ENCODE measurements at places on chromosomes 13 and 19. TPM values are rescaled to one million over a fixed set of nuclear protein-coding genes. Genes with fewer than 3 reads are reported as not detected.

EDNRB gene
- 25.6 TPM for total RNA-seq

ZNF345 gene
- total RNA-seq: 2.9 TPM

SUGP2 gene
- total RNA-seq: 68.2 TPM

ENOX1 gene
- total RNA-seq: 0.60 TPM

CBARP gene
- total RNA-seq: 0.96 TPM

GRCh38 chr19:4375164-4376027 lies 25.0 kb downstream of the SH3GL1 start:
- H3K4me3 ChIP-seq: peak overlapping the region; percentile 37

DNA sequence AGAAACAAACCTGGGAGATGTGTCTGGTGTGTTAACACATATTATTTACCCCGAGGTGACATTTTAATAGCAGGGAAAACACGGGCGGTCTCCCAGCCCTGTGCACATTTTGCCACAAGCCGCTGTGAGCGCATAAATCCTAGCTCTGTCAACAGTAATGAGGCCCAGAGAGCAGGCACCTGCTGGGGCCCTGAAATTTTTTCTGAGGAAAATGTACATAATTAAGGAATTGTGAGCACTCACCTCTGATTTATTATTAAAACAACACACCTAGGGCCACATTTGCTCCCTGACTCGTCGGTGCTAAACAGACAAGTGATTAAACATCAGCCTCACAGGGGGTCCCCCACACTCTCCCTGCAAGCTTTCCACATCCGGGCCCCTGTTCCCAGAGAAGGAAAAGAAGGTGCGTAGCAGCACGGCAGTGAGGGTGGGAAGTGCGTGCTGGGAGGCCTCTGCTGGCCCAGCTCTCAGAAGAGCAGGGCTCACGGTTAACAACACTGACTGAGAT lies 616.3 kb downstream of the UQCRFS1 start:
- H3K36me3 ChIP-seq: no peaks in the 10 kb centered on the region
- H3K27ac ChIP-seq: no peak overlapping the region
- H3K4me3 ChIP-seq: no peak overlapping the region

DNA sequence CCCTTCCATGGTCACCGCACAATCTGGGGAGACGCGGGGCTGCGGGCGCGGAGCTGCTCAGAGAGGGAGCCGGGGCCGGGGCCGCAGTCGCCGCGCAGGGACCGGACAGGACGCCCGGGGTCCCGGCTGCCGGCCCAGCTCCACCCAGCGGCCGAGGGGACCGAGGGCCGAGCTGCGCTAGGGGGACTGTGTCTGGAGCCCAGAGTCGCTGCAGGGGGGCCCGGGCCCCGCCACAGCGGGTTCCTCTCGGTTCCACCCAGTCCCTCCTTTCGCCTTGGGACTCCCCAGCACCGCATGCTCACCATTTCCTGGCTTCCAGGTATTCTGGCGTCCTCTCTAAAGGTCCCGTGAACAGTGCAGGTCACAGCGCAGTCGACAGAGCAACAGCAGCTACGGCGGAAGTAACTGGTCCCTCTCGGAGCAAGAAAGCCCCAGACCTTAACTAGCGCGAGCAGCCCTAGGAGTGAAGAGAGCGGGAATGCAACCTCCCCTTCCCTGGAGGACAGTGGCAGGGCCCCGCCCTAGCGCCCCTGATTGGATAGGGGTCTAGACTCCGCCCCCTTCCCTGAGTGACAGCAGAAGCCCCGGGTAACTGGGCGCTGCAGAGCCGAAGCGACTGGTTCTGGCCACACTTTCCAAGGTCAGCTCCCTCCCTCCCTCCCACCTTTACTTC lies at the start of gene ZNF878:
Gene ZNF878 (minus strand): TSS at position 465 of the 673 bp plus-strand sequence. CDS start 160 bp downstream, at position 305.
- H3K4me1 ChIP-seq: peaks cover 14% of the 10 kb centered on the region
- H3K4me3 ChIP-seq: peak within 1 kb of the TSS; percentile 84
- peaks cover 7% of the 10 kb centered on the region for H3K27me3 ChIP-seq
- peak; percentile 91 for DNase-seq
- H3K27ac ChIP-seq: peak within 1 kb of the TSS; percentile 82

DNA sequence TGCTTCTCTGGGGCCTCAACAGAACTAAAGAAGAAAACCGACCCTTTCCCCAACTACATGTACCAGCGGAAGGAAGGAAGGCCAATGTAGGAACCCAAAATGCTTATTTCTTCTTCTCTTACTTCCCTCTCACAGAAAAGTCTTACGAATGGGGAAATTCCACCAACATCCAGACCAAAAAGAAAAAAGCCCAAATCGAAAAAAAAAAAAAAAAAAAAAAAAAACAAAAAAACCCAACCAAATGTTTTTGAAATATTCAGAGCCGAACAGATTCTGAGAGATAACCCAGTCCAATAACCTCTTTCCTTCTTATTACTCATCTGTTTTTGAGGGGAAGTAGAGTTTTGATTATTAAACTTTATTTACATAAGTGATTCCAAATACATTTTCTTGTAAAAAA lies 3.9 kb downstream of the PPM1N start:
- H3K4me1 ChIP-seq: peaks cover 34% of the 10 kb centered on the region
- H3K36me3 ChIP-seq: no peaks in the 10 kb centered on the region
- H3K27me3 ChIP-seq: peaks cover 45% of the 10 kb centered on the region
- no peak overlapping the region for H3K4me3 ChIP-seq

GRCh38 chr19:30118760-30119159 lies 176.7 kb downstream of the URI1 start:
- H3K4me1 ChIP-seq: no peaks in the 10 kb centered on the region
- H3K27ac ChIP-seq: no peak overlapping the region
- H3K27me3 ChIP-seq: peaks cover 74% of the 10 kb centered on the region
- H3K36me3 ChIP-seq: no peaks in the 10 kb centered on the region
- DNase-seq: no peak
- no peak overlapping the region for H3K4me3 ChIP-seq

- no peak overlapping the region for H3K4me3 ChIP-seq
- peaks cover 30% of the 10 kb centered on the region for H3K27me3 ChIP-seq
- no peak overlapping the region for H3K27ac ChIP-seq
- no peak for DNase-seq
- H3K36me3 ChIP-seq: no peaks in the 10 kb centered on the region
- H3K4me1 ChIP-seq: no peaks in the 10 kb centered on the region
These were observed 40.5 kb downstream of the TEX26 start for GRCh38 chr13:30972888-30973377.

GRCh38 chr13:45341799-45342500 lies 967 bp upstream of the TPT1 start:
- DNase-seq: peak; percentile 31
- peaks cover 55% of the 10 kb centered on the region for H3K36me3 ChIP-seq
- peak overlapping the region; percentile 100 for H3K27ac ChIP-seq
- H3K27me3 ChIP-seq: no peaks in the 10 kb centered on the region
- H3K4me1 ChIP-seq: peaks cover 54% of the 10 kb centered on the region
- peak overlapping the region; percentile 93 for H3K4me3 ChIP-seq

DNA sequence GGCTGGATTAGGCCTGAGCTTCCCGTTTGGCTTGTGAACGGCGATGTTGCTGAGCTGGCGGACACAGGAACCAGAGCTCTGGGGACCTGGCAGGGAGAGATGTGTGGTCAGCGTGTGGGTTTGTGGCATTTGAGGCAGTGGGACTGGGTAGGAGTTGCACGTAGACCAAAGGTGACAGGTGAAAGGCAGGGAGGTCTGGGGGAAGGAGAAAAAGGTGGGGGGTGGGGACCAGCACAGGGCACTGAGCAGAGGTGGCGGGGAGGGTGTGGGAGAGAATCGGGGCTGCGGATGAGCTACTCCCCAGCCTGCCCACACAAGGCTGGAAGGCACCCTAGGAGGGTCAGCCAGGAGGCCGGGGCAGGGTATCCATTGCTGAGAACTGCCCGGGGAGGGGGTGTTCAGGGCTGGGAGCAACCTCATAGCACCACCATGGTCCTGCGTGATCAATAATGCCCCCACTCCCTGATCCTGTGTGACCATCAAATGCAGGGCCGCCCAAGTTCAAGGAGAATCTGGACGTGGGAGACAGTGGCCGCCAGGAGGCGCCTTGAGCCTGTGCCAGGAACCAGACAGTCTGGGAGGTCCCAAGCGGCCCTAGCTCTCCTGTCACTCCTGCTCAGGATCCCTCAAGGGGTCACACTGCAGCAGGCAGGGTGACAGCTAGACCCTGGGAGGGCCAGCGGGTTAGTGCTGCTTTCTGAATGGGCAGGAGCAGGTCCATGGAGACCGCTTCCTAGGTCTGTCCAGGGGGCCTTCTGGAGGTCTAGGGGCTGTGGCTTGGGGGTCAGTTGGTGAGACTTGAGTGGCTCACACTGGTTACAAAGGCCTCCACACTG lies 12.8 kb upstream of the SELENOW start:
- H3K36me3 ChIP-seq: no peaks in the 10 kb centered on the region
- H3K27me3 ChIP-seq: no peaks in the 10 kb centered on the region
- no peak overlapping the region for H3K4me3 ChIP-seq
- peaks cover 17% of the 10 kb centered on the region for H3K4me1 ChIP-seq
- peak; percentile 75 for DNase-seq

DNA sequence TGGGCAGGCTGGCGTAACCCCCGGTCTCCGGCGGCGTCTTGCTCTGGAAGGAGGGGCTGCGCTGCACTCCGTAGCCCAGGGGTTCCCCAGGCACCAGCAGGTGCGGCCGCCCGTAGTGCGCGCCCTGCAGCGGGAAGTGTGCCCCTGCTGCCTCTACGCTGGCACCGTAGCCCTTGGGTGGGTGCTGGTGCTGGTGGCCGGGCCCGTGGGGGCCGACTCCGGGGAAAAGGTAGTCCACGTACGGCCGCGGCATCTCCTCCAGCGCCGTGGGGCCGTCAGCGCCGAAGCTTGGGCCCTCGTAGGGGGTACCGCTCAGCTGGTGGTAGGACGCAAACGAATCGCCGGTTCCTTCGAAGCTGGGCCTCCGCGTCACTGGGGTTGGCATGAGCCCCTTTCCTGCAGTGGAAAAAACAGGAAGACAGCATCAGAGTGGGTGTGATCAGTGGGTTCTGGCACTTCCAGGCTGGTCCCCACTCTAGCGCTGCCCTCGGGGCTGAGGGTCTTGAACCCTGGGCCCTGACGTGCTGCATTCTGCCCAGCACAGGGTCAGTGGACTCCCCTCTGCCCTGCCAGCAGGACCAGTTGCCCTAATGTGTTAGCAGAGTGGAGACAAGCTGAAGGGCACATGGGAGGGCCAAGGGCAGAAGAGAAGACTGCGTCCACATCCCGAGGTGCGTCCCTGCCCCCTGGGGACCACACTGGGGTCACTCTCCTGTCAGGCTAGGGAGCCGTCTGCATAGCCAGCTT lies 72.3 kb downstream of the LATS2 start:
- no peak for DNase-seq
- H3K36me3 ChIP-seq: peaks cover 55% of the 10 kb centered on the region
- peaks cover 23% of the 10 kb centered on the region for H3K4me1 ChIP-seq
- peak overlapping the region; percentile 59 for H3K27ac ChIP-seq

DNA sequence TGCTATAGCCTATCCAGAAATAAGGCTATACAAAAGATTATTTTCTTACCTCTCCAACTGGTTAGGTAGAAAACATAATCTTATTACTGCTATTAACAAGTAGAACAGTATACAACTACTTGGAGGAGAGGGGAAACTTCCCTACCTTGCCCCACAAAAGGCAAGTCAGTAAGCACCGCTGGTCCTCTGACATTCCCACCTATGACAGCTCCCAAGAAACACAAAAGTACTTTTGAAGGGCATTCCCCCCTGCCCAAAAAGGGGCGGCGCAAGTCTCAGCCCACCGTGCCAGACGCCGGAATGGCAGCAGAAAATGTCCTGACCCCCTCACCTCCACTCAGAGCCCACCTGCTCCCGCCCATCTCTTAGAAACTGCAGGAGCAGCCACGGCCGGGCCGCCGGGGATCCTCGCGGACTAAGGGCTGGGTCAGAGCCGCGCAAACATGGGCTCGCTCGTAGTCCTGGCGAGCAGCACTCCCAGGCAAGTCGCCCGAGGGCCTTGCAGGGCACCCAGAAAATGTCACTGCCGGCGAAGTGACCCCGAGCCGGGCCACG lies 437 bp downstream of the SUCLA2 start:
- H3K4me1 ChIP-seq: peaks cover 55% of the 10 kb centered on the region
- DNase-seq: no peak
- H3K27ac ChIP-seq: peak overlapping the region; percentile 87

DNA sequence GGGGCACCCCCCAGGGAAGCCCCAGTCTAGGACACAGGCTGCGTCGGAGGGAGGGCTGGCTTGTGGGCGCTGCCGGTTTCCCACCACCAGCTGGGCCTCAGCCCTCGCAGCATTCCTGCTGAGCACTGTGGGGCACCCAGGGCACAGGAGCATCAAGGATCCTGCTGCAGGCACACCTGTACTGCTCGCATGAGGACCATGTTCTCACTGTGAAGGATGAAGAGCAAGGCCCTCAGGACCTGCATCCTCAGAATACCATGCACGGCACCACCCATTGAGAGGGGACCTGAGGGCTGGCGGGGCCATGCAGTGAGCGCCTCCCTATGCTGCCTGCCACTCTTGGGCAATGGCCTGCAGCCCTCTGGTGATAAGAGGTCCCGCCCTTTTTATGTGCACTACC lies 31.4 kb downstream of the TUBA3C start:
- no peaks in the 10 kb centered on the region for H3K36me3 ChIP-seq
- H3K4me3 ChIP-seq: no peak overlapping the region
- peaks cover 6% of the 10 kb centered on the region for H3K27me3 ChIP-seq
- H3K4me1 ChIP-seq: peaks cover 9% of the 10 kb centered on the region
- DNase-seq: no peak
